ENCODE measurements at places on chromosomes 7 and 10. TPM values are rescaled to one million over a fixed set of nuclear protein-coding genes. Genes with fewer than 3 reads are reported as not detected.

Gene FRG2B
- total RNA-seq, result not detected

GRCh38 chr10:61896854-61897661 is 4.4 kb upstream of the ARID5B start:
- DNase-seq, result peak; percentile 70

- no peak for DNase-seq
Observed at GRCh38 chr7:63029207-63029522, 969.5 kb upstream of the ZNF722 start.

DNA sequence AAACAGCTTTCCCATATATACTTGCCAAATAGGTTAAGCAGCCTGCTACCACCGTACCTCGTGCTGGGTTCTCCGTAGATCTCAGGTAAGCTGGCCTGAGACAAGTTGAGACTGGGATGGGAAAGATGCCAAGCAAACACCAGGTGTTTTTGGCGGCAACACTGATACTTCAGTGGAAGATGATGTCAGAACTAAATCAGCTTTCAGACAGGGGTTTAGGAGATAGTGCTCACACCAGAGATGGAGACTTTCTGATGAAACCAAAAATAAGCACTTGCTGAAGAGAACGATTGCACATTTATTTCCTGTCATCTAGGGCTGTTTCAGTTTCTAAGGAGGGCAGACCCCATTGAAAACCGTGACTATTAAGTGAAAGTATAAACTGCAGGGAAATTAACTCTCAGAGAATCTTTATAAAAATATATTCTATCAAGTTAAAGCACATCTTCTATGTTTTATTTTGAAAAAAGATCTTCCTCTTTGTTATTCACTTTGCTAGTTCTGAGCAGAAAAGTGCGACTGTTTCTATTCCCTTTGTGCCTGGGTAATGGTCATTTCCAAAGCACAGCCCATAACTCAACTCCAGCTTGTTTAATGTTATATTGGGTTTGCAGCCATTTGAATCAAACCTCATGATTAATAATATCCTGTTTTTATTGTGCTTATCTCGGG is 149.9 kb downstream of the CPED1 start:
- DNase-seq, result no peak

Gene NPTX2
- total RNA-seq, result 2.7 TPM

Gene PSAP
- 1,332 TPM for total RNA-seq

Gene APBB1IP
- total RNA-seq, result 40.1 TPM

DNA sequence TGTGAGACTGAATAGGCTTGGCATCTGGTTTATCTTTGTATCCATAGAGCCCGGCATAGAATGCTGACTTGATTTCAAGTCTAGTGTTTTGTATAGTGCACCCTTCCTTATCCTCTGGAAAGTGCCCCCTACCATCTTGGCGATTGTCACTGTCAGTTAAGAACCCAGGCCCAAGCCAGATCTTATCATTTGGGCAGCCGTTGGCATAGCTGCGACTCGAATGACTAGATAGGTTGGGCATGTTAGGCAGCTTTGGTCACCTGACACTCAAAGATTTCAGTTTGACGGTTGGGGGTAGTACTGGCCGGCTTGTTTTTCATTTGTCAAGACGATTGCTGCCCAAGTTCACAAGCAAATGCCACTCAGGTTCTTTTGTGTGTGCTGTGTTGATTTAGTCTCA is 6.6 kb downstream of the NIPSNAP2 start:
- DNase-seq, result no peak

Gene CFAP69
- 11.6 TPM for total RNA-seq

- DNase-seq, result no peak
Observed at GRCh38 chr10:48526011-48526821, 78.7 kb downstream of the ARHGAP22 start.

DNA sequence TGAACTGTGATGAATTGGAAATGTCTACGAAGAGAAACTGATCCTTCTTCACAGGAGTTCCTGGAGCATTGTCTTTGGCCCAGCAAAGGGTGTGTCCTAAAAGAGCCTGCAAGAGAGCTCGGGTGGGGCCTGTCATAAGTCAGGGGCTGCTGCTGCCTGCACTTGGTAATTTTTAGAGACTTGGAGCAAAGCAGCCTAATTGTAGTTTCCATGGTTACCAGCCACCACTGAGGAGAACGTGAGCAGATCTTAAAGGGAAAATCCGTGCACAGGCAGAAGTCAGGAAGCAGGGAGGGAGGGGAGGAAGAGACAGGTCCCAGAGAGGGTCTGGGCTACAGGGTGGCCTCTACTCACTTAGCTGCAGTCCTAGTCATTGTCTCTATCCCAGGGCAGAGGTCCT is 463.6 kb downstream of the PLXNA4 start:
- no peak for DNase-seq

DNA sequence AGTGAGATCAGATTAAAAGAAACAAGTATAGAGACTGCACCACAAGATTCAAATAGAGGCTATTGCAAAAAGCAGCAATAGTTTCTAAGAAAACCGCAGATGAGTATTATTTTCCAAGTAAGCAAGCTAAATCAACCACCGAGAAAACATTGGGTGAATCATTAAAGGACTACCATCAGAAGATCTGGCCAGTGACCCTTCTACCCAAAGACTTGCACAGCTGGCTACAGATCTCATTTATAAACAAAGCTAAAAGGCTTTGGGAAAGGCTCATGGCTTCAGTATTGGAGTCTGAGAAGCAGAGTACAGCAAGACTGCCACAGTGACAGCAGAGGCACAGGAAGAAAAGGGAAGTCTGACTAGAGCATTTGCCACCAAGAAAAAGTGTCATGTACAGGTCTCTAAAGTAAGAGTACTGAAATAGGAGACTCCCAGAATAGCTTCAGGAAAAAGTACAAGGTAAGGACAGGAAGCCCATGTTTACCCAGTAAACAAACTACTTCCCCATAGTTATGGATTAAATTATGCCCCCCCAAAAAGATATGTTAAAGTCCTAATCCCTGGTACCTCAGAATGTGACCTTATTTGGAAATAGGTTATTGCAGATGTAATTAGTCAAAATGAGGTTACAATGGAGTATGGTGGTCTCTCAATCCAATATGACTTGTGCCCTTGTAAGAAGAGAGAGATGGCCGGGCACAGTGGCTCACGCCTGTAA is 19.0 kb downstream of the STEAP1 start:
- DNase-seq, result no peak

Gene CRYGN
- total RNA-seq, result 0.43 TPM

GRCh38 chr10:116913695-116914094 is 64.4 kb downstream of the ENO4 start:
- DNase-seq, result no peak

- DNase-seq, result no peak
Observed at GRCh38 chr10:865924-866576, 65.5 kb downstream of the LARP4B start.

Gene INHBA
- 17.9 TPM for total RNA-seq

DNA sequence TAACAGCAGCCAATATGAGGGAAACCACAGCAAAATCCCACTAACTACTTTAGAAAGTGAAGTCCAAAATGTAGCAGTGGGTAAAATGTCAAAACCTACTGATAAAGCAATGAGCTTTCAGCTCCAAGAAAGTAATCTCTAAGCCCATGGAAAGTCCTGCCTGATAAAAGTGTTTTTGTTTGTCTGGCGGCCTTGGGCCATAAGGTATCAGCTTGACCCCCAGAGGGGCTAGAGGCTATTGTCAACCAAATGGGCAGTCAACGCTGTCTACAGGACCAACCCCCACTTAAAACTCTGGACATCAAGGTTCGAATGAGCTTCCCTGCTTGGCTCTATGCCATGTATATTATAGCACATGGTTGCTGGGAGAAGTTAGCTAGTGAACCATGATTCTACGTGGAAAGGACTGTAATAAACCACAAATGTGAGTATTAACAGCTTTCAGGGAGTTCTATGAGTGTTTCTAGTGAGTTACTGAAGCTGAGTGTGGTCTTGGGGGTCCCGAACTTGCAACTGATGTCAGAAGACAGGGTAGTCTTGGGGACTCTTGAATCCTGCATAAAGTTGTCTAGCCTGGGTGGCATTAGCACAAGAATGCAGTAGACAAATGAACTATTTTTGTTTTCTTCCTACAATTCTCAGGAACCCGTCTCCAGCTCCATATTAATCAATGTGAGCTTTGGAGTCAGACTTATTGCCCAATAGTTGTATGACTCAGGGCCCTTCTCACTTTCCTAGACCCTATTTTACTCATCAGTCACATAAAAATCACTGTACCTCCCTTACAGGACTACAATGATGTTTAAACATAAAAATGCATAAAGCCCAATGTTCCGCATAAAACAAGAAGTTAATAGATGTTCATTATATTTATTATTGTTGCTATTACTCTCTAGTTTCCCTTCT is 164.9 kb downstream of the DGKI start:
- no peak for DNase-seq

Gene NME8
- total RNA-seq, result 0.89 TPM

- DNase-seq, result no peak
Observed at GRCh38 chr7:78020874-78021249, 222.3 kb downstream of the PHTF2 start.

DNA sequence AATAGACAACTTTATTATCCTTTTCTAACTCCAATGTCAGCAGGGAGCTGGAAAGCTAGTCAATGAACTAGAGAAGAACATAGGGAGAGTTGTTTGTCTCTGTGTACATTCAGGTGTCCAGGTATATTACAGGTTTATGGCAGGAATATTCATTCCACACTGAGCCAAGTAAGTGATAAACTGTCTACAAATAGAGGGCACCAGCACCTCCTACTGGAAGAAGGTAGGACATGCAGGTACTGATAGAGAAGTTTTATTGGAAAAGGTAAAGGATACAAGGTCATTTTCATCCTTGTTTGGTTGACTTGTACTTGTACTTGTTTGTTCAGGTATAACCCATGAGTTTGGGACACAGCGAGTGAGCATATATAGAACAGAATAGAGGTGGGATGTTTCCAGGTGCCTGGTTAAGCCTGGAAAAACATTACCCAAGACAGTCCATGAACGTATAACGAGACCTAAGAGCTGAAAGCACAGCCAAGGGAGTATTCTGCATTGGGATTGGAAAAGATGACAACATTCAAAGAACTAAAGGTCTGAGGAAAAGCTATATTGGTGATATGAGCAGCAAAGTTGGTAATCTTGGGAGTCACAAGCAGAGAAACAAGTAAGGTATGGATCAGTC is 61.4 kb upstream of the PPP1R3C start:
- peak; percentile 23 for DNase-seq

Gene CLDN12
- total RNA-seq, result 72.0 TPM

Gene FAM13C
- total RNA-seq, result 11.4 TPM

- DNase-seq, result no peak
Observed at GRCh38 chr7:65250697-65251395, 122.8 kb upstream of the ZNF92 start.

Gene ZNF485
- 3.3 TPM for total RNA-seq

Gene TMEM196
- total RNA-seq, result not detected

- DNase-seq, result no peak
Observed at GRCh38 chr10:22824984-22825383, 102.9 kb upstream of the ARMC3 start.

Gene NKX6-2
- not detected for total RNA-seq

- DNase-seq, result no peak
Observed at GRCh38 chr10:111429288-111430028, 352.6 kb downstream of the ADRA2A start.

- no peak for DNase-seq
Observed at GRCh38 chr7:68433462-68434070, 1164.7 kb upstream of the AUTS2 start.

DNA sequence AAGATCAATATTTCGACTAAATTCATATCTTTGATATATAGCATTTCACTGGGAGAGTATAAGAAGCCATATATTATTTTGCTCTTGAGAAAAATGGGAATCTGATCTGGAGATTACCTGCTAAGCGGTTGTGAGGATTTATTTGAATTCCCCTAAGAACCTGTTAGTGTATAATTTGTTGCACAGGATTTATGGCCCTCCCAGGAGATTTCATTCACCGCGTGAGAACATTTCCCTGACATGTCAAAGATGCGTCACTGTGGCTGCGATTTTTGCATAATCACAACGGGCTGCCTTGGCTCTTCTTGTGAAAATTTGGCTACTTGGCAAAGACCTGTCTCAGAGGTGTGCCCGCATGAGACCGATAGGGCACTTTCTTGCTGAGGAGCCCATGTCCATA is 184.7 kb upstream of the PFKP start:
- DNase-seq, result no peak

DNA sequence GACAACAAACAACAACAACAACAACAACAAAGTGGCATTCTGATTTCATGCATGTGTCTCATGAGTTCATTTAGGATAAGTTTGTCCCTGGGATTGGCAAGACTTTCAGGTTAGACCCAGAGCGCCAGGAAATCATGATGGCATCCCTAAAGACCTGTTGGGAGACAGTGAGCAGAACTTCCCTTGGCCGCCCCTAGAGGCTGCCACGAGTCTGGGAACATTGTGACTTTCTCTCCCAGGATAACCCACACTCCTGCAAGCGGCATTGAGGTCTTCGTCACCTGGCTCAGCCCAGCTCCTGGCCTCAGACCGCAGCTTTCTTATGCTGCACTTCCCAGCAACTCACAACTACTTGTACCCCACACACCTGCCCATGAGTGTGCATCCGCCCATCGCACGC is 80.5 kb upstream of the RNF32 start:
- DNase-seq, result no peak

Gene HEPACAM2
- total RNA-seq, result 1.2 TPM

Gene CYP2C9
- total RNA-seq, result 125 TPM

DNA sequence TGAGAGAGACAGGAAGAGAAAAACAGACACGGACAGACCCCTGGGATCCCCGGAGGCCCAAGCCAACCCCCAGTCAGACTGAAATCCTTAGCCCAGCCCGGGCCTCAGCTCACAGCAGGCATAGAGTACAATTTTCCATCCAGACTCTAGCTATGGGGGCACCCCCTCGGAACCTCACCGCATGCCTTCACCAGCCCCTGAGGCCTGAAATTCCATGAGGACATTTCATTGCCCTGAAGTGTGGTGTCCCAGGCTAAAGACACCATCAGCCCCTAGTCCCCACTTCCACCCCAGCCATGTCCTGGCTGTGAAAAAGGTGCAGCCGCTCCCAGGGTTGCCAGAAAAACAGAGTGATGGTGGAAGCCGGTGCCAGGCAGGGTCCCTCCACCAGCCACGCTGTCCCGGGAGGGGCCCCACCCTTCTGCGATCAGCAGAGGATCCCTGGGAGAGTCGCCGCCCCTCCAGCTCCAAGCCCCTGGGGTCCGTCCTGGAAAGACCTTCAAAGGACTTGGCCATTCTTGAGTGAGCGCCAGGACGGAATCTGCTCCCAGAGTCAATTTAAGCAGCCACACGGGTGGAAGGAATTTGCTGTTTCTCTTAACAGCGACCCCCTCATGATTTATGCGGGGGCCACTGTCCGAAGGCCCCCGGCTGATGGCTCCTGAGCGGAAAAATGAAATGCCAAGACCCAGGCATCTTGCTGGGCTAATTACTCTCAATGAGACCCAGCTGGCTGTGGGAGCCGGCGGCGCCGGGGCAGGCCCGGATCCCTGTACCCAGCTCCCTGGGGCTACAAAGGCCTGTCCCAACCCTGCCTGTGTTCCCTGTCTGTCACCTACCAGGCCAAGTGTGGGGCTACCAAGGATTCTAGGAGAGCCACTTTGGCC is 23.2 kb downstream of the MYL10 start:
- no peak for DNase-seq

Gene SERPINE1
- total RNA-seq, result 6.6 TPM

- no peak for DNase-seq
Observed at GRCh38 chr7:129610709-129611245, 743 bp upstream of the NRF1 start.

Gene CYP3A4
- total RNA-seq, result 9.7 TPM

Gene MRPL32
- 41.0 TPM for total RNA-seq

GRCh38 chr7:10106609-10107008 is 867.1 kb upstream of the PHF14 start:
- DNase-seq, result no peak

Gene CABCOCO1
- total RNA-seq, result 0.75 TPM

GRCh38 chr7:47873762-47874161 is 74.5 kb downstream of the PKD1L1 start:
- DNase-seq, result no peak

- DNase-seq, result no peak
Observed at GRCh38 chr7:75945297-75946168, 30.6 kb downstream of the POR start.

Data from mucosa of gallbladder (tissue), 1 donor.